ENCODE measurements at places on chromosomes 6 and 20.

GRCh38 chr6:131575834-131576478 lies 2.9 kb downstream of the ARG1 start:
- no peak for DNase-seq

DNA sequence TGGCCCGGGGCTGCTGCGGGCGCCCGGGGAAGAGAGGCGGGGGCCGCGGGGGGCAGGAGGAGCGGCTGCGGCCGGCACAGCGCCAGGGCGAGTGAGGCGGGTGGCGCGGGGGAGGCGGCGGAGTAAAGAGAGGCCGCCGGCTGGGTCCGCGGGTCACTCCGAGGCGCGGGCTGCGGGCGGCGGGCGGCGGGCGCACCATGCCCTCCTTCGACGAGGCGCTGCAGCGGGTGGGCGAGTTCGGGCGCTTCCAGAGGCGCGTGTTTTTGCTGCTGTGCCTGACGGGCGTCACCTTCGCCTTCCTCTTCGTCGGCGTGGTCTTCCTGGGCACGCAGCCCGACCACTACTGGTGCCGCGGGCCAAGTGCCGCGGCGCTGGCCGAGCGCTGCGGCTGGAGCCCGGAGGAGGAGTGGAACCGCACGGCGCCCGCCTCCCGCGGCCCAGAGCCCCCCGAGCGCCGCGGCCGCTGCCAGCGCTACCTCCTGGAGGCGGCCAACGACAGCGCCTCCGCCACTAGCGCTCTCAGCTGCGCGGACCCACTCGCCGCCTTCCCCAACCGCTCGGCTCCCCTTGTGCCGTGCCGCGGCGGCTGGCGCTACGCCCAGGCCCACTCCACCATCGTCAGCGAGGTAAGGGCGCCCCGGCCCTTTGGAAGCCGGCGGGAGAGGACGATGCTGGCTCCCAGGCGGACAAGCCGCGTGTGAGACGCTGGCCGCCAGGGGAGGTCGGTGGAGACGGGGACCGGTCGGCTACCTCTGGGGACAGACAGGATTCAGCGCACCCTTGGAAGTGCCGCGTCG lies at the start of gene SLC22A3:
Gene SLC22A3, plus strand, starts transcription at position 156 of the 797 bp plus-strand sequence. Its CDS starts 42 bp downstream, at position 198.
- DNase-seq: peak; percentile 45

DNA sequence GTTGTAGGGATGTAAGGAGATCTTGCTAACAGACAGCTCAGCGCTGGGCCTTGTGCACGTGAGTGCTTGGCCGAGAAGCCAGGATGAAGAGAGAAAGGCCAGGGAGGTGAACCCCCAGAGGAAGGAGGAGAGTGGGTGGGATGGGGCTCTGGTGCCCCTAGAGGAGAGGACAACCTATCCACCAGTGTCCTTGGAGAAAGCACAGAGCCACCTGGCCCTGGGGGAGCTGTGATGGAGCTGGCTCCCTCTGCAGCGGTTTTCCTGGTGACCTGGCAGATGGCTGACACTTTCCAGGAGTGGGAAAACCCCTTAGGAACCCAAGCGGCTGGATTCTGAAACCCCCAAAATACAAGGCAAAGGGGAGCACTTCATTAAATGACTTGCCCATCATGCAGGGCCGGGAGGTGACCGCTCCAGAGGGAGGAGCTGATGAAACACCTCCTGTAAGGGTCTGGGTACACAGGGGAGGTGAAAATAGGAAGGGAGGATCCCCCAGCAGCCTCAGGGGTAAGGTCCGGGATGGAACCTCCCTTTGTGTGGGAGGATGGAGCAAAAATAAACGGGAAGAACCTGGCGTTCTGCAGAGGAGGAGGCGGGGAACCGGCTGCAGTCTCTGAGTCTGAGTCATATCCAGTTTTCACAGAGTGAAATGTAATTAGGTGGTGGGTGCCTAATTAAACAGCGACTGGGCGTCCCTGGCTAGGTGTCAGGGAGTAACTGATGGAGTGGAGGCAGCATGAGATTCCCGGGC lies 80.4 kb downstream of the SULF2 start:
- peak; percentile 35 for DNase-seq

DNA sequence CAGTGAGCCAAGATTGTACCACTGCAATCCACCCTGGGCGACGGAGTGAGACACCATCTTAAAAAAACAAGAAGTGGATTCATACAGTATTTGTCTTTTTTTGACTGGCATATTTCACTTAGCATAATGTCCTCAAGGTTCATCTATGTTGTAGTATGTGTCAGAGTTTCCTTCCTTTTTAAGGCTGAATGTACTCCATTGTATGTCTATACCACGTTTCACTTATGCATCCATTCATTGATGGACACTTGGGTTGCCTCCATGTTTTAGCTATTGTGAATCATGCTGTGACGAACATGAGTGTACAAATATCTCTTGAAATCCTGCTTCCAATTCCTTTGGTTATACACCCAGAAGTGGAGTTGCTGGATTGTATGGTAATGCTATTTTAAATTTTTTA lies 28.9 kb upstream of the FAM83D start:
- no peak for DNase-seq

DNA sequence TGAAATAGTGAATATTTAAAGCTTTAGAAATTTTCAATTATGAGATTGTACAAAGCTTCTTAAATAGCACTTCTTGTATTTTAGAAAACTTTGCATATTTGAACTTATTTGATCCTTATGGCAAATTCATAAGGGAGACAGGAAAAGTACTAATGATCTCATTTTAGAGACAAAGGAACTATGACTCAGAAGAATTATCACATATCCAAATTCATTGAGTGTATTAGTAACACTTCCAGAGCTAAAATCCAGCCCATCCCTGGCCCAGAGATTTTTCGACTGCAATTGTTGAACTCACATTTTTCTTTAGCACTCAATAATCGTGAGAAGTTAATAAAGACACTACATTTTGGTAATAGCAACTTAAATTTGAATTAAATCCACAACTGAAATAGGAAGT lies 704.3 kb downstream of the EPM2A start:
- DNase-seq: no peak

- no peak for DNase-seq
Measured at GRCh38 chr20:10511170-10511508, 76.0 kb downstream of the SLX4IP start.

GRCh38 chr20:19363476-19363875 lies 151.0 kb downstream of the SLC24A3 start:
- DNase-seq: no peak

Data from nucleus accumbens (tissue), 56 donors.